ENCODE measurements at places on chromosomes 13 and 19. TPM values are rescaled to one million over a fixed set of nuclear protein-coding genes. Genes with fewer than 3 reads are reported as not detected.

RFX1 gene
- 1.1 TPM for total RNA-seq

HCST gene
- 0.56 TPM for total RNA-seq

MAP2K7 gene
- total RNA-seq: 8.2 TPM

MEIOSIN gene
- not detected for total RNA-seq

GPC6 gene
- 4.4 TPM for total RNA-seq

ZNF154 gene
- total RNA-seq: 3.1 TPM

OLFM2 gene
- total RNA-seq: 37.5 TPM

LGALS13 gene
- not detected for total RNA-seq

CILP2 gene
- total RNA-seq: 0.28 TPM

SLC25A30 gene
- 24.0 TPM for total RNA-seq

SCAF1 gene
- 10.1 TPM for total RNA-seq

FFAR1 gene
- total RNA-seq: not detected

PEPD gene
- 48.2 TPM for total RNA-seq

TMEM145 gene
- total RNA-seq: under 0.01 TPM

KLF2 gene
- 5.6 TPM for total RNA-seq

FCAR gene
- total RNA-seq: not detected

SERPINE3 gene
- under 0.01 TPM for total RNA-seq

CGB5 gene
- total RNA-seq: not detected

RGS9BP gene
- 0.38 TPM for total RNA-seq

Data from regular cardiac myocyte (primary cell).